Stimulated activated CD4-positive, alpha-beta T cell treated with anti-CD3 and anti-CD28 coated beads, TNF-alpha, amount 100 ng/mL, for 4 hours (primary cell): ENCODE measurements at places on chromosomes 2 and 18.

DNA sequence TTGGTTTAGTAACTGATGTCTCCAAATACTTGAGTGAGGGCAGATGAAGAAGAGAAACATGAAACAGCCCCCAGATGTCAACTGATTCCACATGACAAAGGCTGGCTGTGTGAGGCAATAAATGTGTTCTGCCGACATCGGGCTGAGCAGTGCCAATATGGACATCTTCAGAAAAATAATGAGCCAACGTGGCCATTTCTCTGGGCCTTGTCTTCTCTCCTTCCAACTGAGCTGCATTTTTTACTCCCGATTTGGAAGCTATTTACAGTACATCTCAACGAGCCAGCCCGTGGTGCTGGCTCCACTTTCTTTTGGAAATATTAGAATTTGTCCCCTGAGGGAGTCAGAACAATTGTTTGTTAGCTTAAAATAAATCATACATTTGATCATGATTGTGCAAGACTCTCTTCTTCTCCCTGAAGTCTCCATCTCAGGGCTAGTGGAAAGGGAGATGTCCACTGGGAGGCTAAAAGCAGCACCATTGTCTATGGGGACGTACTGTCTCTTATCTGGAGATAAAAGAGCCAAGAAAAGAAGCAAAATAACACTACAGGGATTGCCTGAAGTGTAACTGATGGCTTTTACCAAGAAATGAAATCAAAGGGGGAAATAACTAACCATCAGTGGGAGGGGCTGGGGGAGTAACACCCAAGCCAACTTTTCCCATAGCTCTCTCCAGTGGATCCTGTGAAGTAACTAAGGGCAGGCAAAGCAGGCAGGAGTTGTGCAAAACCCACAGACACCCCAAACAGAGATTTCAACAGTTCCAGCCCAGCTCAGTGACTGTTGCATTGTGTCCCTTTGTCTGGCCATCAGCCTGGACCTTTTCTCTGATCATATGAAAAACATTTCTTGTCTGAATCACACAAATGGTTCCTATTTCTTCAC, 114.8 kb downstream of the RDH14 start:
- no peak for DNase-seq

- no peak for DNase-seq
Observed at GRCh38 chr2:17805717-17806363, 10.4 kb upstream of the MSGN1 start.

GRCh38 chr2:195848119-195848899, 191.3 kb downstream of the SLC39A10 start:
- no peak for DNase-seq

DNA sequence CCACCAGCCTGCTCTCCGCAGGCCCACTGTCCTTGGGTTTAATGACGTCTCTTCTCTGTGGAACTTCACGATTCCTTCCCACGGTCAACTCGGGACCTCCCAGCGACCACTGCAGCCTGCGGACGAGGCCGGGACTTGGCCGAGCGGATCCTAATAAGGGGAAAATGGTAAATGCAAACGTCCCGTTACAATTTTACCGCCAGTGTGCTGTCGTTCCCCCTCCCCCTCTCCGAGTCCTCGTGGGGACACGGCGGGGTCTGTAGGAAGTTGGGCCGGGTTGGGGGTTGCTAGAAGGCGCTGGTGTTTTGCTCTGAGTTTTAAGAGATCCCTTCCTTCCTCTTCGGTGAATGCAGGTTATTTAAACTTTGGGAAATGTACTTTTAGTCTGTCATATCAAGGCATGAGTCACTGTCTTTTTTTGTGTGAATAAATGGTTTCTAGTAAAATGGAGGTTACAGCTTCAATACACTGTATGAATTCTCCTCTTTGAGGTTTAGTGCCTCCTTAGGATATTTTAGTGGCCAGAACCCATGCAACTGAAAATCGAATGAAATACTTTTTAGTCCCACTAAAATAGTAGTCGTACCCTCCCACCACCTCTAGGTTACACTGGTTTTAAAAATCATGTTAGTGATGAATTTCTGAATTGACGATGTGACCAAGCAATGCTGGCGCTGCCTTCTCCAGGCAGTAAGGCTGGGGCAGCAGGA, 2.3 kb downstream of the HOXD11 start:
- no peak for DNase-seq

DNA sequence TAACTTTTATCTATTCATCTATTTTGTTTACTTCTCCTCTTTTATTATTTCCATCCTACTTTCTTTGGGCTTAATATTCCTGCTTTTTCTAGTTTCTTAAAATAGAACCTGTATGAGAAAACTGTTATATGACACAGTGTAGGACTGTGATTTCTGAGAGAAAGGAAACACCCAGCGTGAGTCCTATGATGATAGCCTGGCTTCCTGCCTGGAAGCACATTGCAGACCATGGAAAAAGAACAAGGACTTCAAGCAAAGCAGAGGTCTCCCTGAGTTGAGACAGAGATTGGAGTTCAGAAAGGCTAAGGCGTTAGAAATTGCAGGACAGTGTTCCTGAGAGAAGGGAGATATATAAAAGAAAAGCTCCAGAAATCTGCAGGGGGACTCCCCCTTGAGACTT, 7.8 kb downstream of the RBM44 start:
- DNase-seq, result no peak

- DNase-seq, result peak; percentile 0
Observed at GRCh38 chr2:57720728-57721627, 325.6 kb upstream of the VRK2 start.
